ENCODE measurements at places on chromosomes 11 and 22.

GRCh38 chr22:26229910-26230309, 60.6 kb downstream of the SEZ6L start:
- no peak for DNase-seq

GRCh38 chr11:128492461-128492860, 94.9 kb downstream of the ETS1 start:
- DNase-seq: peak; percentile 74

- DNase-seq: no peak
Observed at GRCh38 chr11:2586793-2587131, 113.0 kb downstream of the KCNQ1OT1 start.

DNA sequence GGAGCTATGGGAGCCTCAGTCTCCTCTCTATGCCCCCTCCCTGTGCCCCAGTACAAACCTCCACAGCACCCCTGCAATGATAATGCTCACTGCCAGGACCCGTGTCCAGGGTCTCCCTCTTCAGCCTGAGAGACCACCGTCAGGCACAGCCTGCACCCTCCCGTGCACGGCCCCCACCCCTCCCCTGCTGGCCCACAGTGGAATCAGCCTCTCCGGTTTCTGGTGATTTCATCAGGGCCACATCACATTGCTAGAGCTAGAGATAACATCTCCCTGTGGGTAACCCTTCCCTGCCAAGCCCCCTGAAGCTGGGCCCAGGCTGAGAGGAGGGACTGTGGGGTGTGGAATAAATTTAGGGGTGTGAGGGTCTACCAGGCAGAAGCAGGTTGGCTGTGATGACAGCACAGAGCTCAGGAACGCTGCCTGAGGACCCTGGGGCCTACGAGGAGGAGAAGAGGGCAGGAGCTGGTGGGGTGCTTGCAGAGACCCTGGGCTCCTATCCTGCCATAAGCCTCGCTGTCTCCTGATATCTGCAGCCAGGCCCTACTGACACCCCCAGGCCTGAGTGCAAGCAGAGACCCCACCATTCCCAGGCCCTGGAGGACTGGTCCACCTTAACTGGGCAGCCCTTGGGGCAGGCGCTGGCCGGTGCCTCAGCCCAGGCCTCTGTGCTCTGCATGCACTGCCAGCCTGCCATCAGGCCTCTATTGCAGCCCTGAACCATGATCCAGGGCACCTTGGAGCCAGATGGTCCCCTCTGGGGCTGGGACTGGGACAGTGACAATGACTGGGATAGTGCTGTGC, at the start of gene KLHDC7B:
Gene KLHDC7B, plus strand, starts transcription at position 378 of the 804 bp plus-strand sequence. Its CDS starts 345 bp downstream, at position 723.
- no peak for DNase-seq

GRCh38 chr11:98260983-98261382, 759.8 kb upstream of the CNTN5 start:
- no peak for DNase-seq

DNA sequence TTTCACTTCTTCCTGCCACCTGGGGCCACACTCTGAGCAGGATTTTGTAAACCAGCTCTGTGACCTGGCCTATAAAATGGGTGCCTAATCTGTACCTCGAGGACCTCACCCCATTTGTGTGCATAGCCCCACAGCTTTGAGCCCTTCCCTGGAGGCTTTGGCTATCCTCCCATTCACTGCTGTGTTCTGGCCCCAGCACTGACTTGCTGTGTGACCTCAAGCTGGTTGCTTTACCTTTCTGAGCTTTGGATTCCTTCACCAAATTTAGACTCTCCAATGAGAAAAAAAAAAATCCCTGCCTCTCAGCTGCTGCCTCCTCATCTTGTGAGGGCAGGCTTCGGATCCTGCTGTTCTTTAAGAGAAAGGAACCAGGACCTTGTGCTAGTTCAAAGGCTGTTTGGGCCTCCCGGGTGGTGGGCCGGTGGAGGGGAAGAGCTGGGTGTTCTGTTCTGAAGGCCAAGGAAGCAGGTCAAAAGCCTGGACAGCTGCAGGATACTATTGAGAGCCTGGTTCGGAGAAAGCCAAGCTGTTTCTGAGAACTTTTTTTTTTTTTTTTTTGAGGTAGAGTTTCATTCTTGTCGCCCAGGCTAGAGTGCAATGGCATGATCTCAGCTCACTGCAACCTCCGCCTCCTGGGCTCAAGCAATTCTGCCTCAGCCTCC, 1.1 kb upstream of the PYGM start:
- DNase-seq: no peak

- no peak for DNase-seq
Observed at GRCh38 chr11:94653561-94653960, 86.4 kb downstream of the PIWIL4 start.

GRCh38 chr11:74086242-74086884, 77.5 kb upstream of the UCP3 start:
- no peak for DNase-seq

GRCh38 chr22:16965083-16965482, 42.9 kb downstream of the GAB4 start:
- DNase-seq: no peak

DNA sequence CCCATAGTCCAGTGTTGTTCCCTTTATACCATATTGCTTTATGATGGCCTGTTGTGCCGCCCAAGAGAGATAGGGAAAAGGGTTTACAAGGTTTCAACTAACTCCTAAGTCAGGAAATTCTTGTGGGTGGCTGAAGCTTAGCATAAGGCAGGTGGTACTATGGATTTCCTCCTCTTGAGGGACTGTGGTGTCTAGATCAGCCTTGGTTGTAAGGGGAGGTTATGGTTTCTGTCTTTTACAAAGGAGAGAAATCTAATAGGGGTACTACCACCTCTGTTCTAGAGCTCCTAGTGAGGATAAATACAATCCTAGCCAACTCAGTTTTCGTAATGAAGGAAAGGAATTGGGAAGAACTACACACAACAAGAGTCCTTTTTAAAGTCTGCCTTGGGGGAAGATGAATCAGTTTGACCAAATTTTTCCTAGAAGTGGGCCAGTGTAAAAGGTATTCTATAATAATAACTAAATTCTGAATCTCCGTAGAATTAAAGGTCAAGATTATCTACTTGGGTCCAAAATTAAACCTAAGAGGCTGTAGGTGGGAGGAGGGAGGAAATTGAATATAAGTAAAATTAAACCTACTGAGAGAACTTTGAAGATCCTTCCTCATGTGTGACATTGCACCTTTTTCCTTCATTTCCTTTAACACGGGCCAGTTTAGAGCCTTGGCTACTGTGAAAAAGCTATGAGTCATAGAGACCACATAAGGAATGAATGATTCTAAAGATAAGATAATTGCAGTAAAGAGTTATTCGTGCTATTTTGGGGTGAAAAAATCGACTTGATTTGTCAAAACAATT, 17.2 kb downstream of the DLAT start:
- DNase-seq: peak; percentile 45

- DNase-seq: no peak
Observed at GRCh38 chr22:36182056-36182455, 19.6 kb downstream of the APOL4 start.

DNA sequence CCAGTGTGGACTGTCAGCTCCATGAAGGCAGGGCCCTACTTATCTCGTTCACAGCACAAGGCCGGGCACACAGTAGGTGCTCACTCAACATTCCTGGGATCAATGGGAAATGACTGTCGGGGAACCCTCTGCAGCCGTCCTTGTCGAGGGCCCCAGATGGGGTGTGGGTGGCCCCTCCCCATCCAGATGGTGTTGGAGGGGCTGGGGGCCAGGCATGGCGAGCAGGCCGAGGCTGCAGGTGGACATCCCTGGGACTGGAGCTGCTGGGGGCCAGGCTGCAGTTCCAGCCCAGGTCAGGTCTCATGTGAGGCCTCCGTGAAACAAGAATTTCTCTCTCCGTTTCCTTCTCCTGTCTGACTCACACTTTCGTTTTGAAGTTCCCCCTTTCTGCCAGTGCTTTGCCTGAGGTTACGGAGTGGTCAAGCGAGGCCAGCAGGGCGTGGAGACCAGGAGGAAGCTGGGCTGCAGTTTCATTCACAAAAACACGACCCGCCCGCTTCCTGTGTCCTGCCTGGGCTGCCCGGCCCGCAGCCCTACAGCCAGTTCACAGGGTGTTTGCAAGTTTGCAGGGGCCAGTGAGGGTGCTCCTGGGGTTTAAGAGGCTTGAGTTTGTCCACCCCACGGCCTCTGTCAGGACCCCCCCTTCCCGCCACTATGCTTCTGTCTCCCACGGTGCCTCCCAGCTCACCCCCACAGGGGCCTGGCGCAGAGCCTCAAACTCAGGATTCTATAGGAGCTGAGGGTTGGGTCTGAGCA, 4.5 kb downstream of the MYEOV start:
- DNase-seq: peak; percentile 99

DNA sequence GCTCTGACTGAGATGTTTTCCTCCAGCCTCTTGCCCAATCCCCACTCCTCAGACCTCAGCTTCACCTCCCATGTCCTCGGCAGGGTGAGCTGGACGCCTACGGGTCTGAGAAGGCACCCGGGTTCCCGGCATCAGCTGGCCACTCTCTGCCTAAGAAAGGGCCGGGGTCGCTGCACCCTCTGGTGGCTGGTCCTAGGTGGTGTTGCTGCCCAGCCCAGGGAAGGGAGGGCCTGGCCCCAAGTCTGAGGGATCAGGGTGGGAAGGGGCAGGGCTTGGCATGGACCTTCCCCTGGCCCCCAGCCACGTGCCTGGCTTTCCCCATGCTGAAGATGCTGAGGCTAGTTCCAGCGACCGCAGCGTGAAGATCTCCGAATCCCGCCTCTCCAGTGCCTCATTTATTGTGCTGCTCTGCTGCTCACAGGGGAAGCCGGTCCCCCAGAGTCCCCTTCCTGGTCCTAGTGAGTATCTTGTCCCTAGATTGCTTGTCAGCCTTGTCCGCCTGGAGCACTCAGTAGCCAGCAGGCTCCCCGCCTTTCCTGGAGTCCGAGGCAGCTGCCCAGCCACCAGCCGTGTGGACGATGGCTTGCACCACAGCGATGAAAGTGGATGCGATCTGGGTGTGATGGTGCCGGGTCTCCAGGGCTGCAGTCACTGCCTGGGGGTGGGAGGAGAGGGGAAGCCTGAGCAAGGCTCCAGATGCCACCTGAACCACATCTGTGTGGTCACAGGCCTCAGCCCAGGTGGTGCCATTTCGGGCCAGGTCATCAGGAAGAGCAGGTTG, 2.9 kb upstream of the GGT5 start:
- DNase-seq: peak; percentile 72

- no peak for DNase-seq
Observed at GRCh38 chr11:8689726-8690255, 7.2 kb downstream of the RPL27A start.

GRCh38 chr11:103325686-103326069, 216.5 kb downstream of the DYNC2H1 start:
- DNase-seq: no peak

DNA sequence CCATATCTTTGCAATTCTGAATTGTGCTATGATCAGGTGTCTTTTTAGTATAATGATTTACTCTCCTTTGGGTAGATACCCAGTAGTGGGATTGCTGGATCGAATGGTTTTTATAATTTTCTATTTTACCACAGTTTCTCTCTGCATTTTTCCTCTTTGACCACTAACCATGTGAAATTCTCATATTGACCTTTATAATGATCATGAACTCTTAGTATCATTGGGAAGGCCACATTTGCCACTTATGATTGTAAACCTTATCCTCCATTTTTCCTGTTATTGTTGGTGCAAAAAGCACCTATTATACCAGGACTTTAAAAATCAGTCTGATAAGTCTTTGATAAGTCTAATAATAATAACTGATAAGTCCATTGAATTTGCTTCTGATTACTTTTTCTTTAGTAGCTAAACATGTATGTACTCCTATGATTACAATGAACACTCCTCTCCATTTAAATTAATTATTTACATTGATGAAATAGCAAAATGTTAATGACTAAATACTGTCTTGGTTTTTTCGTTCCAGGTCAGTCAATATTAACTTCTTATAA, 9.6 kb downstream of the NEAT1 start:
- peak; percentile 20 for DNase-seq

GRCh38 chr22:46795845-46796565, 33.6 kb downstream of the TBC1D22A start:
- no peak for DNase-seq

- DNase-seq: peak; percentile 69
Observed at GRCh38 chr11:56842814-56843794, 94.6 kb upstream of the OR9G4 start.

DNA sequence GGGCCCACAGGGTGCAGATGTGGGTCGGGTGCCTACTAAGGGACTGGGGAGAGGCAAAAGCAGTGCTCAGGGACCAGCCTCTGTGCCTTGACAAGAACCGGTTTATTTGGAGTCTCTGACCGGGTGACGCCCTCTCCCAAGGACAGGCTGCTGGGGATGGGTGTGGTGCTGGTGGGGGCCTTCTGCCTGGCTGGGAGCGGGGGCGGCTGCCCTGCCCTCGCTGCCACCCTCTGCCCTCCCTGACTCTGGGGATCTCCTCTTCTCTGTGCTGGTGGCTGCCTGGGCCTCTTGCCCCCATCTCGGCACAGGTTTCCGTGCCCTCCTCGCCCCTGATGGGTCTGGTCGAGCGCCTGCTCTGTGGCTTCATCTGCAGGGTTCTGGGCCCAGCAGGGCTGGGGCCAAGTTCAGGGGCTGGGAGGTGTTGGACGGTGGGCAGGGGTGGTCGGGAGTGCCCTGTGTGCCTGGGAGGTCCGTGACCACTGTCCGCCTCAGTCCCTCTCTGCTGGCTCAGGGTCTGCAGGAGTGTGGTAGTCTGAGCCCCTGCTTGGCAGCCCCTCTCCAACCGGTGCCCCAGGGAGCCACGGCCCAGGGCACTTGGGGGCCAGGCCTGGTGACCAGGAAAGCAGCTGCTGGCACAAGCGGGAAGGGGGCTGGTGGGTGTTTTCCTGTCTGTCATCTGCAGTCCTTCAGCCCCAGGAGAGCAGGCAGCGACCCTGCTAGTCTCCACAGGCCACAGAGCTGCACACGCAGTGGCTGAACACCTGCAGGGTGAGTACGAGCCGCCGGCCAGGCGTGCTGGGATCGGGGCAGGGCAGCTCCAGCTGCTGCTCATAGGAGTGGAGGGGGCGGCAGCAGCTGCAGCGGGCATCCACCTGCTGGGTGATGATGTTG, 23.5 kb downstream of the MUC6 start:
- no peak for DNase-seq

GRCh38 chr22:19896665-19897355, 42.1 kb upstream of the GNB1L start:
- no peak for DNase-seq

GRCh38 chr11:104145062-104145461, 18.9 kb downstream of the PDGFD start:
- DNase-seq: no peak

DNA sequence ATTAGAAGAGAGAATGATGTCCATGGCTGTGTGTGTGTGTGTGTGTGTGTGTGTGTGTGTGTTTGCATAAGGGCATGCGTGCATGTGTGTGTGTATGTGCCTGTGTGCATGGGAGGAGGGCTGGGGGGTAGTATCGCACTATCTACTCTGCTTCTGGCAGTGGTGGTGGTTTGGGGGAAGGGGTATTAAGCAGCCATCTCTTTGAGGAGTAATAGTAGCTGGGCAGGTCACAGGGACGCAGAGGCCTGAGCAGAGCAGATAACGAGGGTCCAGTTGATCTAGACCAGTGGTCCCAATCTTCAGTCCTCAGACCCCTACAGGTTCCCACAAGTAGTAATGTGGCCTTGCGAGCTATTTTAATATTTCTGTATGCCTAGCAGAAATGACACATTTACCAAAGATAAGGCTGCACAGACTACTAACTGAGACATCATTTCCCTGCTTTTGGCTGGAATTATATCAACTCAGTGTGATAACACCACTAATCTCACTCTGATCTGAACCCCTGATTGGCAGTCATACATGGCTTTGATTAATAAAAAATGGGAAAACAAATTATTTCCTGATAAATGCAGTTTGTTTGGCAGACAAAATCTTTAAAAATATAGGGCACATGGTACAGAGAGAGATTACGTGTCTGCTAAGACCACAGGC, 354.3 kb downstream of the BUD13 start:
- DNase-seq: no peak

GRCh38 chr11:75809991-75810390, 5.0 kb upstream of the UVRAG start:
- no peak for DNase-seq

GRCh38 chr22:37457093-37457893, 28.9 kb downstream of the MFNG start:
- DNase-seq: peak; percentile 81
